ENCODE measurements at places on chromosomes 7 and 10. TPM values are rescaled to one million over a fixed set of nuclear protein-coding genes. Genes with fewer than 3 reads are reported as not detected.

GRCh38 chr10:87844837-87845623, 18.3 kb downstream of the KLLN start:
- DNase-seq: no peak

- no peak for DNase-seq
Observed at GRCh38 chr10:96420228-96421009, 61.6 kb upstream of the OPALIN start.

DNA sequence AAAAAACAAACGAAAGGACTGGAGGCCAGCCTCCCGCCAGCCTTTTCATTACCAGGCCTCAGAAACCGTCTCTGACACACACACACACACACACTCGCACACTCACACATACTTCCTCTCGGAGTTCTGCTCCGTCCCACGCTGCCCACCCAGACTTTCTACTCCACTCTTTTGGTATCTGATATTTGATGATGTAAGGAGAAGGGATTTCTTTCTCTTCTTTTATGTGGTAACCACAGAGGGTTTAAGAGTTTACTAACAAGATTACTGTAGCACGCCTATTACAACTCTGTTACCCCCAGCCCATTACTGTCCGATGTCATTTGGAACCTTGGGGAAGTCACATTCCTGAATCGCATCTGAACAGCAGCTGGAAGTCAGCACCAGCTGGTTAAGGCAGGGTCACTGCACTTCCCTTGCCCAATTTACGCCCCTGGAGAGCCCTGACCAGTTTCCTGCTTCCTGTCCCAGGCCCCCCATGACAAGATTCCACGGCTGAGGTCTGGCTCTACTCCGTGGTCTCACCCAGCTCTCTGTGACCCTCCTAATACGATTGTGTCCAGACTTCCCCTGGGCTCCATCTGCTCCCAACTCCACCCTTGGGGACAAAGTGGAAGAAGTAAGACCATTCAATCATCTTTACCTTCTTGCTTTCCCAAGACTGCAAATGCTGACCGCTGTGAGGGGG, 1.1 kb downstream of the DENND2A start:
- no peak for DNase-seq

- DNase-seq: no peak
Observed at GRCh38 chr10:108913300-108913699, 1010.0 kb downstream of the XPNPEP1 start.

DNA sequence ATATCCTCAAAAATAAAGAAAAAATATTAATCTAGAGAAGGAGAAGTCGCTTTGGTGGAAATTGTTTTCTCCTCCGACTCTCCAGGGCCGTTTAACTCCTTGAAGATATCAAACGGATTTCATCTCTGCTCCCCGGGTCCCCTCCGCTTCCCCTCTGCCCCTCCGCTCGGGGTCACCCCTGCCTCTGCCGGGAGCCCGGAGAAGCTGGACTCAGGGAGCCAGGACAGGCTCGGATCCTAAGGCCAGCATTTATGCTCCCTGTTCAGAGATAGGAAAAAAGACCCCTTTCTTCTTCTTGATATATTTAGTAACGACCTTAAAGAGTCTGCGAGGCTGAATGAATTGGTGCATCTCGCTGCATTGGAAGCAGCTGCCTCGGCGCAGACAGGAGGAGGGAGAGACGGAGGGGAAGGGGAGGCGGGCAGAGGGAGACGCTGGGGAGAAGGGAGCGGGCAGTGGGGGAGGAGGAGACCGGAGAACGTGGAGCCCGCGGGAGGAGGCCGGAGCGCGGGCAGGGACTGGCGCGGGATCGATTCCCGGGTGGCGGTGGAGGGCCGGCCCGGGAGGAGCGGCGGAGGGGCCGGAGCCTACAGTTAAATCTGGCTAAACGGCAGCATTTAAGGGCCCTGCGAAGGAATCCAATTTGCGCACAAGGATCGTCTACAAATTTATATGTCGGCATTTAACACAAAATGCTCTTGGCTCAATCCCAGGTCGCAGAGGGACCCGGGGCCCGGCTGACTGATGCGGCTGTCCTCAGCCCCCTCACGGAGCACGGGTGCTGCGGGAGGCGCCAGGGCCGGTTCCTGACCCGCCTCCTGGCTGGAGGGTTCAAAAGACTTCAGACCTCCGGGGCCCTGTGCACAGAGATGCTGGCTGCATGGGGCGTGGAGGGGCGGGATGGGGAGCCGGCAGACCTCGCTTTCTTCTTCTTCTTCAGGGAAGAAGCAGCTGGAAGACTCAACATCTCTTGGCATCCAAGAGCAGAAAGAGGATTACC, 55.6 kb downstream of the CRTAC1 start:
- DNase-seq: no peak

DNA sequence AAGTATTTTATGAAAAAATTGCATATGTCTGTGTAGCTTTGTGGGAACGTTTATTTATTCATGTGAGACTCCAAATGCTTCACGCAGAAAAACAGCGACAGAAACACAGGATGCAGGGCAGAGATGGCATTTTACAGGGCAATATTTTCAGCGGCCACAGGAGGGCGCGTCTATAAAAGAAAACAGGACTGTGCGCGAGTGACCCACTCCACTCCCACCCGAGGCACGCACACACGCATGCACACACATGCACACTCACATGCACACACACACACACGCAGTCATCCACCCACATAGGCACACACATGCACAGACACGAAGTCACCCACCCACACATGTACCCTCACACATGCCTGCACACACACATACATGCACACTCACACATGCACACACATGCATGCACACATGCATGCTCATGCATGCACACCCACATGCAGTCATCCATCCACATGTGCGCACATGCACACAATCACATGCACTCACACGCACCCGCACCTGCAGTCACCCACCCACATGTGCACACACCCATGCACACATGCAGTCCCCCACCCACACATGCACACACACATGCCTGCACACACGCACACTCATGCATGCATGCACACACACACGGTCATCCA, 96.3 kb downstream of the DNAJB6 start:
- DNase-seq: no peak

- DNase-seq: no peak
Observed at GRCh38 chr10:97325754-97326153, 6.7 kb downstream of the FRAT1 start.

DNA sequence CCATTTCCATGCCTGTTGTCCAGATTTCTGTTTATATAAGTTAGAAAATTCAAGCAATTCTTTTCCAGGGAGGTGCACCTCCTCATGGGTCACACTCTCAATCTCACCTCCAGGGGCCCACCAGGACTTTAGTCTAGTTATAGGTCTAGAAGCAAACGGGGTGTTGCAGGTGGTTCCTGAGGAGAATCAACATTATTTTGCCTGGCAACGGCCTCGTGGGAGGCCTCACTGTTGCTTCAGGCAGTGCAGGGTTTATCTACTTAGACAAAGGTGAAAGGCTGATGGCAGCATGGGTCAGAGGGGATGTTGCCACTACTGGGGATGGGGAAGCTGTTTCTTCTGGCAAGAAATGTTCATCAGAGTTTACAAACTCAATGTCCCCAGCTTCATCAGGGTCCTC, 56.7 kb upstream of the LRRC18 start:
- no peak for DNase-seq

- DNase-seq: no peak
Observed at GRCh38 chr10:122688293-122688989, 11.2 kb downstream of the C10orf120 start.

GRCh38 chr7:116527521-116527920, 2.7 kb downstream of the CAV1 start:
- DNase-seq: no peak

DNA sequence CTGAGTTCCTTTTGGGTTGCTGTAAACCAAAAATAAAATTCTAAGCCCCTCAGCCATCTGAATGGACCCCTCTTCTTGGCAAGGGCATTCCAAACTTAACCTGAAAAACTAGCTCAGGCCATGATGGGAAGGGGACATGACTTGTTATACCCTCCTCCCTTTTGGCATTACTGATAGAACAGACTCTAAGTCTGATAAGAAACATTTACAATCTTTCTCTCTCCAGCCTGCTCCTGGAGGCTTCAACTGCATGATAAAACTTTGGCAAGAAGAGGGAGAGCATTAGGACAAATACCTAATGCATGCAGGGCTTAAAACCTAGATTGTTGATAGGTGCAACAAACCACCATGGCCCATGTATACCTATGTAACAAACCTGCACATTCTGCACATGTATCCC, 40.9 kb upstream of the ATOH7 start:
- DNase-seq: no peak

- DNase-seq: no peak
Observed at GRCh38 chr7:39721919-39722597, 98.7 kb downstream of the RALA start.

GRCh38 chr10:78441010-78441409, 407.3 kb downstream of the RPS24 start:
- DNase-seq: no peak

GRCh38 chr7:22361320-22361719, 4.4 kb upstream of the RAPGEF5 start:
- DNase-seq: no peak

DNA sequence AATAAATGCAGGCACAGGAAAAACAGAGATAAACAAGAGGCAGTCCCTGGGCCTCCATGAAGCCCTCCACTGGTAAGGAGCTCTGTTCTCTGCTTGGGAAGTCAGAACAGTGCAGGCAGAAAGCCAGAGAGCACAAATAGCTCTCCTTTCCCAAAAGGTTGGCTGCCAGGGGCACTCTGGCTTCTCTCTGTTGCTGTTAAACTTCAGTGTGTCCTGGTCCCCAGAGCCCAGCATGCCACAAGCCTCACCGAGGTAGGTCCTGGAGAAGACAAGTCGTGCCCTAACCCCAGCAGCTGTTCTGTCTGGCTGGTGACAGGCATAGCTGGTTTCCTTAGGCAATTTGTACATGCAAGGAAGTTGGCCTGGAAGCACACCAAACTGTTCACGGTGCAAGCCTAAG, 17.3 kb downstream of the SLC16A12 start:
- no peak for DNase-seq

DNA sequence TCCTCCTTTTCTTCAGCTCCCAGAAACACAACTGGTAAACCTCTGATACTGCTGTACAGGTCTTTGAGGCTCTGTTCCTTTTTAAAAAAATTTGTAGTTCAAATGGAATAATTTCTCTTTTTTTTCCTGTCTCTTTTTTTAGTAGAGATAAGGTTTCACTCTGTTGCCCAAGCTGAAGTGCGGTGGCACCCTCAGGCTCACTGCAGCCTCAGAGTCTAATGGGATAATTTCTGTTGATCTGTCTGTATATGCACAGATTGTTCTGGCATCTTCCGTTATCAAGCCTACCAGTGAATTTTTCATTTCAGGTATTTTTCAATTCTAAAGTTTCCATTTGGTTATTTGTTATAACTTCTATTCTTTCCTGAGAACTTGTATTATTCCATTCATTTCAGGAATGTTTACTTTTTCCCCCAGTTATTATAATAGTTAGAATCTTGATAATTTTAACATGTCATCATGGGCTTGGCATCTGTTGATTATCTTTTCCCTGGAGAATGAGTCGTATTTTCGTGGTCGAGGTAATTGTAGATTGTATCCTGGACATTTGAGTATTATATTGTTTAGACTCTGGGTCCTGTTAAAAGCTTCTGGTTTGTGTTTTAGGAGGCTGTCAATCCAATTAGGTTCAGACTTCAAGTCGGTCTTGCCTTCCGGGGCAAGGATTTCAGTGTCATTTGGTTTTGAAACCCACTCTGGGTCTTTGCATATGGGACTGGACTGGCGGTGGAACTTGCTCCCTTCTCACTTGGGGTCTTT, 24.5 kb downstream of the CRCP start:
- no peak for DNase-seq

DNA sequence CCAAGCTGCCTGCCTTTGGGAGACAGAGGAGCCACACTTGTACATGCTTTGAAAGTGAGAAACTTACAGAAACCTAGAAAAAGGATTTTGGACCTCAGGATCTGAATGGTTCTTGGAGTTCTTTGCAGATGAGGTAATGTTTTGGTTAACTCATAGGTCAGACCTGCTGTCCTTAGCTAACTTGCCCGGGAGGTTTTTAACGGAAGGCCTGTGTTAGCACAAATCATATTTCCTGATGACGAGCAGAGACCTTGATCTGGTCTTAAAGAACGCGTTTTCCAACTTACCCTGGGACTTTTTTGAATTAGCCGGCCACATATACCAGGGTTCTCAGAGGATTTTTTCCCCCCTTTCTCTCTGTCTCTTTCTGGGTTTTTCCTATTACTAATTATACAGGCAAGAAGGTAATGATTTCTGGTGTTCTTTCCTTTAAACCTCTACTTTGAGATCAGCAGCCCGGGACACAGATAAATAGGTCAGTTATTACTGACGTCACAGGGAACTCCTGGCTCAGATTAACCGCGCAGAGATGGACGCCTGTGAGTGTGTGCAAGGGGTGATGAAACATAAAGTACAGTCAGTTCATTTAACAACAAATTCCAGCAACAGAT, 101.7 kb upstream of the KLF6 start:
- no peak for DNase-seq

- no peak for DNase-seq
Observed at GRCh38 chr7:40199076-40199802, 64.4 kb downstream of the SUGCT start.

DNA sequence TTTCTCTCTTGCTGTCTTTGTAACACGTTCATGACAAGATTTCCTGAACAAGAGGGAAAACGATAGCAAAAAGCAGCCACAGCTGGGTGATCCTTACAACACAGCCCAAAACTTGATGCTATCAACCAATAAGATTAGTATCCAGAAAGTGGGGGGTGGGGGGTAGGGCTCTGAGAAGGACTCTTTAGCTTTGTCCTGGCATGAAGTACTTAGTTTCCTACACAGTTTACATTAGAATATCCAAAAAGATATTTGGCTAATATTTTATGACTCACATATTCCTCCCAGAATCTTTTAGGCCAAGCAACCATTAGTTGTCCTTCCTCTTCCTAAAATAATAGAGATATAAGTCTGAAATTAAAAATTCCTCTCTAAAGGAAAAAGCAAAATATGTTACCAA, 22.9 kb upstream of the LRRC17 start:
- DNase-seq: no peak

DNA sequence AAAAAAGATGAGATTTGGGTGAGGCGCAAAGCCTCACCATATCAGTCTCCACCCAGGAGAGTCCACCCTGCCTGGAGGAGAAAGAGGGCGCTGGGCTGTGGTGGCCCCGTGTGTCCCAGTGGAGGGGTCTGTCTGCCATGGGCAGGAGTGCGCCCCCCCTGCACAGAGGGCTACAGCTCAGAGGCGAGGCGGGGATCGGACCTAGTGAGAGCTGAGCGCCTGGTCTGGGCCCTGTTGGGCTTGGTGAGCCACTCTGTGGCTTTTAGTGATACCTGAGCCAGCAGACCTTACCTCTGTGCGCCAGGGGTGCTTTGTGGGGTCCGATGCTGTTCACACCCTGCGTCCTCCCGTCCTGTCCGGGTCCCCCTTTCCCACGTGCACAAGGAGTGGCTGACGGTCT, 25.9 kb upstream of the GNA12 start:
- DNase-seq: no peak

The CYP17A1 gene
- 4.0 TPM for total RNA-seq

The LOXL4 gene
- 1.3 TPM for total RNA-seq

The SEMA3D gene
- 1.4 TPM for total RNA-seq

The SFRP4 gene
- 0.25 TPM for total RNA-seq

The NKX2-3 gene
- not detected for total RNA-seq

The NACAD gene
- 0.05 TPM for total RNA-seq

The ATG9B gene
- 2.1 TPM for total RNA-seq

The MKX gene
- 27.5 TPM for total RNA-seq

The SPAM1 gene
- not detected for total RNA-seq

The VGF gene
- 43.2 TPM for total RNA-seq

The C10orf90 gene
- total RNA-seq: not detected

The C10orf62 gene
- 0.32 TPM for total RNA-seq

The ATOH7 gene
- total RNA-seq: not detected

Measured in HCT116 (cell line).